Ascending aorta (tissue), 2 donors: ENCODE measurements at places on chromosomes 13 and 19.
A peak's percentile ranks its signal among the peaks of the same experiment; 100 is the strongest.

DNA sequence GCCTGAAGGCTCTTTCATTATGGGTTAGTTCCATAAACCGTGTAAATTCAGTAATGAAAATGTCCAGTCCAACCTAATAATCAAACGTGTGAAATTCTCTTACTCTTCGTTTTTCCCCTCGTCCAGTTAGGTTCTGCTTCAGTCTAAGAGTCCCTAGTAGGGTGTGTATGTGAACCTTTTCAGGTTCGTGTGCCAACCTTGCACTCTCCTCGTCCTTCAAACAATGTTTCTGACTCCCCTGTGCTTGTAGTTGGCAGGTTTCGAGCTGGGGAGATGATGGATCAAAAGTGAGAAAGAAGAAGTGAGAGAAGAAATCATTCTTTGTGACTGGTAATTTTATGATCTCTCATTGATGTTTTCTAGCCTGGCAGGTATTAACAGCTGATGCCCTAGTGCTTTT, 366.1 kb downstream of the GPC5 start:
- H3K36me3 ChIP-seq, result no peaks in the 10 kb centered on the region
- no peak overlapping the region for H3K4me3 ChIP-seq
- no peak overlapping the region for H3K27ac ChIP-seq
- H3K4me1 ChIP-seq, result no peaks in the 10 kb centered on the region
- DNase-seq, result no peak

DNA sequence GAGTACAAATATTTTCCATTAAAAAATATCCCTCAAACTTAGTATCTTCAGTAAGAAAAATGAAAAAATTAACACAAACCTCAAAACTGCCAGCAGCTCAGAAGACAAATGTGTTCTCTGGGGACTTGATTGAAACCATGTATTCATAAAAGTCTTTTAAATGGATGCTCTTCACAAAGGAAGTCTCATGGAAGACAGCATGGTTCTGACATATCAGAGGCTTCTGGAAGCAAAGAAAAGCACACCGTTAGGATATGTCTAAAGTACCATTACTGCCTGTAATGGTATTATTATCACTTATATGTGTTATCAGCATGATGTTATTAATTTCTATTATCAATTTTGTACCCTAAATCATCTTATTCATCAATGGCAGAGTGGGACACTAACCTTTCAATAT, 302.8 kb downstream of the ENOX1 start:
- no peak overlapping the region for H3K27ac ChIP-seq
- H3K36me3 ChIP-seq, result no peaks in the 10 kb centered on the region
- no peaks in the 10 kb centered on the region for H3K27me3 ChIP-seq
- no peak overlapping the region for H3K4me3 ChIP-seq
- no peak for DNase-seq

- no peaks in the 10 kb centered on the region for H3K36me3 ChIP-seq
- DNase-seq, result no peak
- peak overlapping the region; percentile 59 for H3K27ac ChIP-seq
These were observed 729 bp upstream of the ARID3A start for GRCh38 chr19:925087-925525.

DNA sequence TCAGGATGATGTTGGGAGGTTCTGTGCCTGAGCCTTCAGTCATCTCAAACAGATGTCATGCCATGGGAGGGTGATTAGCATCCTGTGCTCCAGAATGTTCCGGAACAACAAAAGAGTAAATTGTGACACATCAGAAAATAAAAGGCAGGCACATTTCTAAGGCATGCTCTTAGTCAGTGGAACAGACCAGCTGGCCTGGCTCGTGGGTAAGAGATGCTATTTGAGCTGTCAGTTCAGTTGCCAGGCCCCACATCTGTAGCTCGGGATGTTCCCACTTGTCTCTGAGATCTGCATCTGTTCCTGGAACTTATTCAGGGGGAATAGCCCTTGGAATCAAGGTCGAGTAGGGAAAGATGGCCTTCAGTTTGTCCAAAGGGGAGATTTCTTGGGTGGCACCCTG, 26.0 kb downstream of the OLFM4 start:
- no peak overlapping the region for H3K27ac ChIP-seq
- H3K27me3 ChIP-seq, result no peaks in the 10 kb centered on the region
- DNase-seq, result no peak
- no peaks in the 10 kb centered on the region for H3K36me3 ChIP-seq
- H3K4me1 ChIP-seq, result no peaks in the 10 kb centered on the region

DNA sequence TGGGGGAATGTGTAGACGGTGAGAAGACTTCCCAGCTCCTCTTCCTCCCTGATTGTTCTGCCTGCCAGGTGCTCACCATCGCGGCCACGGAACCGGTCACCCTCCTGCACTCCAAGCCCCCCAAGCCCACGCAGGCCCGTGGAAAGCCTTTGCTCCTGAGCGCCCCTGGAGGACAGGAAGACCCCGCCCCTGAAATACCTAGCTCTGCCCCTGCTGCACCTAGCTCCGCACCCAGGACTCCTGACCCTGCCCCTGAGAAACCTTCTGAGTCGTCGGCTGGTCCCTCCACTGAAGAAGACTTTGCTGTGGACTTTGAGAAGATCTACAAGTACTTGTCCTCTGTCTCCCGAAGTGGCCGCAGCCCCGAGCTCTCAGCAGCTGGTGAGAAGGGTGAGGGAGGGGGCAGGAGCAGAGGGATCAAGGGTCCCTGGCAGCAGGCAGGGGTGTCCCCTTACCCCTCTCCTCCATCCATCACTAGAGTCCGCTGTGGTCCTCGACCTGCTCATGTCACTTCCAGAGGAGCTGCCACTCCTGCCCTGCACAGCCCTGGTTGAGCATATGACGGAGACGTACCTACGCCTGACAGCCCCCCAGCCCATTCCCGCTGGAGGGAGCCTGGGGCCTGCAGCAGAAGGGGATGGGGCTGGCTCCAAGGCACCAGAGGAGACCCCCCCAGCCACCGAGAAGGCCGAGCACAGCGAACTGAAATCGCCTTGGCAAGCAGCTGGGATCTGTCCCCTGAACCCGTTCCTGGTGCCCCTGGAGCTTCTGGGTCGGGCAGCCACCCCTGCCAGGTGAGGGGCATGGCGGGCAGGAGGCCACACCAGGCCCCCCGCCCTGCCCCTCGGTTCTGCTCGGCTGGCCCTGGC, 2.1 kb downstream of the SNAPC2 start:
- DNase-seq, result no peak
- H3K4me3 ChIP-seq, result peak overlapping the region; percentile 96
- peaks cover 4% of the 10 kb centered on the region for H3K27me3 ChIP-seq
- no peak overlapping the region for H3K27ac ChIP-seq
- peaks cover 35% of the 10 kb centered on the region for H3K4me1 ChIP-seq

DNA sequence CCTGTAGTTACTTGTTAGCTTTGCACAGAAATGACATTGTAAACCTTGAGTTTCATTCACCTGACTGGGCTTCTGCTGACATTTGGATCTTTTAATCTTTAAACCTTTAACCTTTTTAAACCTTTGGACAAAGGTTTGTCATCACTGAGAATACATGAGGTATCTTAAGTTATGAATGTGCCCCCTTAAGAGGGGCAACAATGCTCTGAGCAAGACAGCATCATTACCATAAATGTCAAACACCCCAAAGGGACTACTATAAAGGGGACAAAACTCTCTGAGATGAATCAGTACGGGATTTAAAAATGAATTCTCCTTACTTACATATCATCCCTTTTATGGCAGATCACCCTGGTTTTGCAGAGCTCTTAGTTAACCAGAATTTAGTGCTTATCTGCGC, 203.3 kb downstream of the COG6 start:
- no peak for DNase-seq
- H3K36me3 ChIP-seq, result no peaks in the 10 kb centered on the region
- no peaks in the 10 kb centered on the region for H3K4me1 ChIP-seq

- peaks cover 39% of the 10 kb centered on the region for H3K4me1 ChIP-seq
- no peak overlapping the region for H3K27ac ChIP-seq
These were observed 3.1 kb downstream of the FGF9 start for GRCh38 chr13:21673789-21674489.
